Astrocyte (in vitro differentiated cells and primary cell): ENCODE measurements at places on chromosomes 6 and 20. TPM values are rescaled to one million over a fixed set of nuclear protein-coding genes. Genes with fewer than 3 reads are reported as not detected.

DNA sequence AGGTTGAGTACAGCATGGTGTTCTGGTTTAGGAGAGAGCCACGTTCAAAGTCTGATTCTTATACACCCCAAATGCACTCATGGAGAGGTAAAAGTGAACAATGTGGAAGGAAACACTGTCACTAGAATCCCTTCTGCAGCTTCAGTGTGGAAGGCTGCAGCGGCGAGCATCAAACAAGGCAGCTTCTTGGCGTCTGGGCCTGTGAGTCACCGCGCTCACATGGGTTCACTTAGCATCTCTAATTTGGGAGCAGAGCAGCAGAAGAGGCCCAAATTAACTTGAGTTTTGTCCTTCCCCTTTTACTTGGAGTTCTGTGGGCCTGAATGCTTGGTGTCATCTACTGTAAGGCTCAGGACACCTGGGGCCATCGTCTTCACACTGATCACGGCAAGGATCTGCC is 10.9 kb upstream of the E2F1 start:
- H3K27ac ChIP-seq, result no peak overlapping the region
- no peak overlapping the region for H3K4me3 ChIP-seq
- H3K4me1 ChIP-seq, result peaks cover 3% of the 10 kb centered on the region

DNA sequence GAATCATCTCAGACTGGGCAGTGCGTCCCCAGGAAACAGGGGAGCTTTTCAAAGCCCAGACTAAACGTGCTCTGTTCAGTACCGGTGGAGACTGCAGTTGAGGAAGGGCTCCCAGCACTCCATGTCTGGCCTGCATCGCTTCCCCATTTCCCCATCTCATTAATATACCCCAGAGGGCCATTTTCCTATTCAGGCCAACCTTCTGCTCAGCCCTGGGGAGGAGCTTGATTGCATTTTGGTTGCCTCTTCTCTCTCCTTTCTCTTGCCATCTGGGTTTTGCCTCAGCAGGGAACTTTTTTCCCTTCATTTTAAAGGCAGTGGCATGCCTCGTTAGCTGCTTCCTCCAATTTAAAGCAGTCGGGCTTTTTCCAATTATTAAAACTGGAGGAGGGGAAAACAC is 394.3 kb upstream of the SOX4 start:
- no peak overlapping the region for H3K4me3 ChIP-seq
- H3K36me3 ChIP-seq, result no peaks in the 10 kb centered on the region
- H3K27ac ChIP-seq, result no peak overlapping the region
- DNase-seq, result no peak
- H3K4me1 ChIP-seq, result no peaks in the 10 kb centered on the region

DNA sequence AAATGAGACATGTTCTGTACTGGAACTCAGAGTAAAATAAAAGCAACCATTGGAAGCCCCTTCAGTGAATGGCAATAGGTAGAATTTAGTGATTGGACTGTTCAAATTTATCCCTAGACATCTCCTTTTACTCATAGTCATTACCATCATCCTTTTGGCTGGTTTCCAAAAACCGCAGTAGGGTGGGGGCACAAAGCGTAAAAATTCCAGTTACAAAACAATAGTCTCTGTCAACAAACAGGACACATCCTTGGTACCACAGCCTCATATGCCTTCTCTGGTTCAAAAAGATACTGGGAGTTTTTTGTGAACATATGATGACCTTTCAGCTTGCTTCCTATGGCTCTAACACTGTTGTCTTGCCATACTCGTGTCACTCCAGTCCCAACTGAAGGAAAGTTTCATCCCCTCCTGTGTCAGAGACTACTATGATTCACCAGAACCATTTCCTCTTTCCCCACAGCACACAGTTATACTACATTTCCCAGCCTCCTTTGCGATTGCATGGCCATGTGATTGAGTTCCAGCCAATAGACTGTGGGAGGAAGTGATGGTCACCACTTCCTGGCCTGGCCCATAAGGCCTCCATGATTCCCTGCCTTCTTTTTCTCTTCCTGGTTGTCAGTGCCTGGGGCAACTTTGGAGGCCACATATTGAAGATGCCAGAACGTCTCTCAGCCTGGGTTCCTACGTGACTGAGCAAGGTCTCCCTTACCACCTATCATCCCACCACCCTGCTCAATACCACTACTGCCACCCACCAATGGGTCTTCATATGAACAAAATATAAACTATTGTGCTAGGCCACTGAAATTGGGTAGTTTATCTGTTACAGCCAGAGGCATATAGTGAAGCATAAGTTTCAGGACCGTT is 162.4 kb downstream of the ID4 start:
- no peak for DNase-seq
- H3K4me1 ChIP-seq, result no peaks in the 10 kb centered on the region
- H3K36me3 ChIP-seq, result no peaks in the 10 kb centered on the region

GRCh38 chr6:39301606-39302005 is 12.6 kb downstream of the KCNK17 start:
- H3K4me1 ChIP-seq, result no peaks in the 10 kb centered on the region
- H3K4me3 ChIP-seq, result no peak overlapping the region
- H3K36me3 ChIP-seq, result no peaks in the 10 kb centered on the region
- no peak overlapping the region for H3K27ac ChIP-seq

Gene TSPO2
- total RNA-seq, result not detected in 2 replicates

- H3K4me1 ChIP-seq, result no peaks in the 10 kb centered on the region
- no peaks in the 10 kb centered on the region for H3K27me3 ChIP-seq
- no peak overlapping the region for H3K27ac ChIP-seq
- no peak overlapping the region for H3K4me3 ChIP-seq
Observed at GRCh38 chr6:90646940-90647339, 60.1 kb upstream of the MAP3K7 start.
